A673 (cell line): ENCODE measurements at places on chromosomes 2 and 18. TPM values are rescaled to one million over a fixed set of nuclear protein-coding genes. Genes with fewer than 3 reads are reported as not detected.

GRCh38 chr18:2410688-2411087 lies 160.6 kb downstream of the METTL4 start:
- H3K36me3 ChIP-seq = no peaks in the 10 kb centered on the region
- no peak overlapping the region for H3K27ac ChIP-seq
- peaks cover 67% of the 10 kb centered on the region for H3K27me3 ChIP-seq
- peaks cover 11% of the 10 kb centered on the region for H3K4me1 ChIP-seq
- no peak overlapping the region for H3K4me3 ChIP-seq
- no peak for DNase-seq

- H3K36me3 ChIP-seq = no peaks in the 10 kb centered on the region
- peaks cover 6% of the 10 kb centered on the region for H3K4me1 ChIP-seq
- no peak overlapping the region for H3K4me3 ChIP-seq
- H3K27me3 ChIP-seq = no peaks in the 10 kb centered on the region
- no peak overlapping the region for H3K27ac ChIP-seq
- no peak for DNase-seq
Observed at GRCh38 chr2:128374711-128375413, 56.2 kb upstream of the HS6ST1 start.

- H3K36me3 ChIP-seq = no peaks in the 10 kb centered on the region
- DNase-seq = no peak
- no peak overlapping the region for H3K4me3 ChIP-seq
- H3K4me1 ChIP-seq = no peaks in the 10 kb centered on the region
- no peak overlapping the region for H3K27ac ChIP-seq
- H3K27me3 ChIP-seq = no peaks in the 10 kb centered on the region
Observed at GRCh38 chr18:23982155-23983079, 32.1 kb upstream of the TTC39C start.

DNA sequence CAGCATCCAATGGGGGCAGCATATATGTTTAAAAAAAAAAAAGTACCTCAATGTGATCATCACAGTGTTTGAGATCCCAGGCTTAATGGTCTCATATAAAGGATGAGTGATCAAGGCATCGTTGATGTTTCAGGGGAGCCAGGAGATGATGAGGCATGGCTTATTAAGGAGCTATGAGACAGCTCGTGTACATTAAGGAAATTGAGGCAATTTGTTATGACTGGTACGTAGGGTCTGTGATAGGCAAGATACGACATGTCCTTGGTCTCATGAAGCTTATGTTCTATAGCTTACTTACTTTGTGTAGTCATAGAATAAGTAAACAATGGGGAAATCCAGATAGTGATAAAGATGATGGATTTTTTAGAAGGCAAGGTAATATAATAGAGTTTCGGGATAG lies 49.1 kb upstream of the FAM171B start:
- no peaks in the 10 kb centered on the region for H3K27me3 ChIP-seq
- no peaks in the 10 kb centered on the region for H3K4me1 ChIP-seq
- H3K4me3 ChIP-seq = no peak overlapping the region
- no peak for DNase-seq
- no peak overlapping the region for H3K27ac ChIP-seq
- no peaks in the 10 kb centered on the region for H3K36me3 ChIP-seq

The EGR4 gene
- 1.9 and 2.0 TPM in 2 replicates for total RNA-seq

- H3K27ac ChIP-seq = no peak overlapping the region
- DNase-seq = no peak
- no peaks in the 10 kb centered on the region for H3K36me3 ChIP-seq
- H3K27me3 ChIP-seq = no peaks in the 10 kb centered on the region
- H3K4me3 ChIP-seq = no peak overlapping the region
Observed at GRCh38 chr2:221518201-221518934, 53.7 kb downstream of the EPHA4 start.

- DNase-seq = no peak
- no peak overlapping the region for H3K4me3 ChIP-seq
- H3K4me1 ChIP-seq = no peaks in the 10 kb centered on the region
- no peaks in the 10 kb centered on the region for H3K36me3 ChIP-seq
- no peak overlapping the region for H3K27ac ChIP-seq
- H3K27me3 ChIP-seq = peaks cover 3% of the 10 kb centered on the region
Observed at GRCh38 chr2:169105476-169105875, 36.1 kb downstream of the DHRS9 start.

- H3K27ac ChIP-seq = no peak overlapping the region
- no peaks in the 10 kb centered on the region for H3K4me1 ChIP-seq
- no peaks in the 10 kb centered on the region for H3K27me3 ChIP-seq
- H3K4me3 ChIP-seq = no peak overlapping the region
- DNase-seq = no peak
Observed at GRCh38 chr2:234142530-234142929, 92.0 kb downstream of the SPP2 start.

- DNase-seq = no peak
- peaks cover 3% of the 10 kb centered on the region for H3K4me1 ChIP-seq
- H3K4me3 ChIP-seq = no peak overlapping the region
- H3K27ac ChIP-seq = no peak overlapping the region
Observed at GRCh38 chr2:9772999-9773902, 70.0 kb upstream of the TAF1B start.

DNA sequence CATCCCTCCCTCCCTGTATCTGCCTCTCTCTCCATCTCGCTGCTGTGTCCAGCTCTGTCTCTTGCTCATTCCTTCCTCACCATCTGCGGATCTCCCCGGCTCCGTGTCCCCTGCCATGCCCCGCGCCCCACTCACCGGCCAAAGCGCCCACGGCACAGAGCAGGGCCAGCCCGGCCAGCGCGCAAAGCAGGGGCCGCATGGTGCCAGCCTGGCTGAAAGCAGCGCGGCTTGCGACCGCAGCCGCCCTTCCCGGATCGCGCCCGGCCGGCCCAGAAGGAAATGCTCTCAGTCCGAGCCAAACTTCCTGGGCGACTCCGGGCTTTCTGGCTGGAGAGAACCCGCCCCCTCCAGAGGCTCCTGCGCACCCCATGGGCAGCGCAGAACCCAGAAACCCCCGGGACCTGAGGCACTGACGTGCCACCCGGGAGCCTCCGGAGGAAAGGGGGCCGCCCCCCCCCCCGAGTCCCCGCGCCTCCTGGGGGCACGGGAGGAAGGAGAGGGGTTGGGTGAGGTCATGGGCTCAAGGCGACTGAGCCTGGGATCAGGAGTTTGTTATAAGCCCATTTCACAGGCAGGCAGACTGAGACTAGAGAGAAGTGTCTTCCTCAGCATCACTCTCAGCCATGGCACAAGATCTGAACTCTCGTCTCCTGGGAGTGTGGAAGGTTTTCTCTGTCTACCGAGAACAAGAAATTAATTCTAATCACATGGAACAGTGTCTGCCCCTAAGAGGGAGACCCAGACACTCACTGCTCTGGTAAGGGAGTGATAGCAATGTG lies 45.2 kb upstream of the RAB6C start:
- peaks cover 9% of the 10 kb centered on the region for H3K27me3 ChIP-seq
- no peak overlapping the region for H3K27ac ChIP-seq
- DNase-seq = no peak
- no peaks in the 10 kb centered on the region for H3K4me1 ChIP-seq
- no peak overlapping the region for H3K4me3 ChIP-seq

DNA sequence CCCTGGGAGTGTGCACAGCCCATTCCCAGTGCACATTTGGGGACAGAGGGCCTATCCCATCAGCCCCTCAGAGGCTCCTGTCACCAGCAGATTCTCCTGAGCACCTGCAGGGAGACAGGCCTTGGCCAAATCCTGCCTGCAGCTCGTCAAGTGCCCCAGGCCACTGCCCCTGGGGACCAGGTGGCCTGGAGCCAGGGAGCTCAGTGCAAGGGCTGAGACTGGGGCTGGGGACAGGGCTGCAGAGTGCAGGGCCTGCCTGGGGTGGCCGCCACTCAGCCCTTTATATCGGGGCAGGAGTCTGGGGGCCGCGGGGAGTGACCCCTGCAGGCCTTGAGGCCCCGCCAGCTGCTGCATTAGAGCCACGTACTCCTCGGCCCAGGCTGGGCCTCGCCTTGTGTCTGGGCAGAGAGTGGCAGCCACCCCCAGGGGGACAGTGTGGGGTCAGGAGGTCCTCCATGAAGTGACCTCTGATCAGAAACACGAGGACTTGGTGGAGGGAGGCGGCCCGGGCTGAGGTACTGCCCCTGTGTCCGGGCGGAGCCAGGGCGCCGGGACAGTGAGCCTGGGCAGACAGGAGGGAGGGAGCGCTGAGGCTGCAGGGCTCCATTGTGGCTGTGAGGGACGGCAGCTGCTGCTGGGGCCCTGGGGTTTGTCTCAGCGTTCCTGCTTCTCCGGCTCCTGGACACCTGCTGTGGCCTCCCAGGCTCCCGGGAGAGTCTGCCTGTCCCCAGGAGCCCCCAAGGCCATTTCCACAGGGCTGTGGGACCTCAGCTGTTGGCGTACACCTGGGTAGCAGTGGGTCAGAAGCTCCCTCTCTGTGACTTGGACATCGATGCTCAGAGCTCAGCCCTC lies 24.2 kb downstream of the GPC1 start:
- no peak for DNase-seq
- no peaks in the 10 kb centered on the region for H3K36me3 ChIP-seq
- H3K4me3 ChIP-seq = no peak overlapping the region
- H3K4me1 ChIP-seq = no peaks in the 10 kb centered on the region
- no peak overlapping the region for H3K27ac ChIP-seq
- no peaks in the 10 kb centered on the region for H3K27me3 ChIP-seq

The WNT6 gene
- not detected in 2 replicates for total RNA-seq
